ENCODE measurements at places on chromosomes 3 and 15.

GRCh38 chr3:194231929-194232832 is 96.2 kb downstream of the HES1 start:
- no peak for DNase-seq

DNA sequence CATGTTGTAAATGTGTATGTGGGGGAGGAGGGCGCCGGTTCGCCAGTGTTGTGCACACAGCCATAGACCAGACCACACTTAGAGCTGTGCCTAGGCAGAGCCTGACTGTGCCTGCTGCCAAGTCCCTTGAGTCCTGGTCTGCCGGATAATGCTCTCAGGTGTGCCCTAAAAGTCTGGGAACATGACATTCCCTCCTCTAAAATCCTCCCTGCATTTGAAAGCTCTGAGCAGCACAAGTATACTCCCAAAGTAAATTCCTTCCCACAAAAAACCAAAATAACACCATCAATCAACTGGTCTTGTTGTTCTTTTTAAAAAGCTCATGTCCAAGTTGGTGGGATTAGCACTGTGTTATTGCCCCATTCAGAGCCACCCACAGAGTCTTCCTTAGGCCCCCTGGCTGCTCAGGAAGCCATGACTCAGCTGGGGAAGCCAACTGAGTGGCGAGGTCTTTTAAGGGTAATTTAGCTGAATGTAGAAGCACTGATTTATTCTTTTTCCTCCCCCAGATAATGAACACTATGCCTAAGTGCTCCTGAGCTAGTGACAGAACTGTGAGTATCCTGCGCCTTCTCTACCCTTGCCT is 147.8 kb upstream of the MCTP2 start:
- DNase-seq, result no peak

- DNase-seq, result no peak
These were observed 240.2 kb upstream of the TPRG1 start for GRCh38 chr3:188931531-188931930.

DNA sequence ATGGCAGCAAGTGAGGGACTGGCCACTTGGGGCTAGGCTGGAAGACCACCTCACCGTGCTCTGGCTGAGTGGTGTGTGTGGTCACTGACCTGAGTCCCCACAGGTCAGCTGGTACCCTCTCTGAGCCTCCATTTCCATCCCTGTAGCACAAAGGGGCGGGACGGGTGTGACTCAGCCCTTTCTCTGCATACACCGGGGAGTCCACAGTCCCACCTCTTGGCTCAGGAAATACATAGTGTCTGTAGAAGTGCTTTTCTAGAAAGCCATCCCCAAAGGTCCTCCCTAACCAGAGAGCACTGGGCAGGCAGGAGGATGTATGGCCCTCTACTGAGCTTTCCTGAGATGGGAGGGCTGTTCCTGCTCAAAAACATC is 27.2 kb downstream of the WNT7A start:
- no peak for DNase-seq

GRCh38 chr15:64990168-64990470 is 405 bp upstream of the SPG21 start:
- no peak for DNase-seq

DNA sequence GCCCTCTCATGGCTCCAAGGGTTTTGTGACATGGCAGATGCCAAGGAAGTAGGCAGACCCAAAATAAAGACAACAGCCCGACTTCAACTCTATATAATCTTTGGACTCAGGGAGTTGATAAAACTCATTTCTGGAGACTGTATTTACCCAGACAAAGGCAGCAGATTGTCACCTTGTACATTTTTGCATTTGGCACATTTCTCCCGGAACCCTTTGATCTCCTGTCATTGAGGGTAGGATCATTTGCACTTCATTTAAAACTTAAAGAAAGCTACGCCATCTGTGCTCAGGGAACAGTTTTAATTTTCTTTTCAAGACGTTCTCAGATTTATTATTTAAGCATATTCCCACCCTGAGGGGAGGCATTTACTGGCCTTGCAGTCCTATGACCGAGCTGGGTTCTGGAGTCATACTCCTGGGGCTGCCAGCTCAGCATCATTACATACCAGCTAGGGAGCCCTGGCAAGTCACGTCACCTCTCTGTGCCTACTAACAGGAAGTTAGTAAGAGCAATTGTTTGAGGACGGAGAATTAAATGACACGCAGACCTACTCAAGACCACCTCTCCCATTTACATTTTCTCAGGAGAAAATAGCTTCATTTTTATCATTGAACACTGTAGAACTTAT is 5.9 kb downstream of the CDCP1 start:
- DNase-seq, result no peak

- DNase-seq, result no peak
These were observed 186.5 kb downstream of the FOXP1 start for GRCh38 chr3:71397046-71397445.

DNA sequence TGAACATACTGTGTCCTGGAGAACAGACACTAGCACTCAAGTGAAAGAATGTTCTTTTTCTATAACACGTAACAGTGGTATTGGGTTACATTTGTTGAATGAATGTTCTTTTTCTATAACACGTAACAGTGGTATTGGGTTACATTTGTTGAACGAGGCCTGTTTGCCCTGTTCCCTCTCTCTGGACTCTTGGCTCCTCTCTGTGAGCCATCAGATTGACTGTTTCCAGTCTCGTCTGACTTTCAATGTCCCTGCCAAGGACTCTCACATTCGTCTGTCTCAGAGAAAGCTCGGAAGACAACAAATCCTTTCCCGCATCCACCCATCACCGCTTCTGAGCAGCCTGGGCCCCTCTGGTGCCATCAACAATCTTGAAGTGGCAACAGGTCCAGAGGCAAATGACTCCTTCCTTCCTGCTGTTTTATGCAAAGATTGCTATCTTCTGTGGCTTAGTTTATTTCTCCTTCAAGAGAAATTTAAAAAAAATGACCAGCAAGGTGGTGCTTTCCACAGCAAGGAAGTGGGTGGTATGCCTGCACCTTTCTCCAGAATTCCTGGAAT is 8.0 kb downstream of the TMEM45A start:
- DNase-seq, result no peak

GRCh38 chr15:99437315-99438223 is 128.2 kb upstream of the MEF2A start:
- DNase-seq, result no peak

GRCh38 chr3:28835751-28836150 is 445.1 kb upstream of the RBMS3 start:
- peak; percentile 18 for DNase-seq

DNA sequence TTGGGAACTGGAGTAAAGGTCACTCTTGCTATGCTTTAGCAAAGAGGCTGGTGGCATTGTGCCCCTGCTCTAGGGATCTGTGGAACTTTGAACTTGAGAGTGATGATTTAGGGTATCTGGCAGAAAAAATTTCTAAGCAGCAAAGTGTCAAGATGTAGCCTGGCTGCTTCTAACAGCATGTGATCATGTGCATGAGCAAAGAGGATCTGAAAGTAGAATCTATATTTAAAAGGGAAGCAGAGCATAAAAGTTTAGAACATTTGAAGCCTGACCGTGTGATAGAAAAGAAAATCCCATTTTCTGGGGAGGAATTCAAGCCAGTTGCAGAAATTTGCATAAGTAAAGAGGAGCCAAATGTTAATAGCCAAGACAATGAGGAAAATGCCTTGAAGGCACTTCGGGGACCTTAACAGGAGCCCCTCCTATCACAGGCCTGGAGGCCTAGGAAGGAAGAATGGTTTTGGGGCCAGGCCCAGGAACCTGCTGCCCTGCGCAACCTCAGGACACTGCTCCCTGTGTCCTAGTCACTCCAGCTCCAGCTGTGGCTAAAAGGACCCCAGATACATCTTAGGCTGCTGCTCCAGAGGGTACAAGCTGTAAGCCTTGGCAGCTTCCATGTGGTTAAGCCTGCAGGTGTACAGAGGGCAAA is 212.2 kb upstream of the LINGO1 start:
- DNase-seq, result no peak

DNA sequence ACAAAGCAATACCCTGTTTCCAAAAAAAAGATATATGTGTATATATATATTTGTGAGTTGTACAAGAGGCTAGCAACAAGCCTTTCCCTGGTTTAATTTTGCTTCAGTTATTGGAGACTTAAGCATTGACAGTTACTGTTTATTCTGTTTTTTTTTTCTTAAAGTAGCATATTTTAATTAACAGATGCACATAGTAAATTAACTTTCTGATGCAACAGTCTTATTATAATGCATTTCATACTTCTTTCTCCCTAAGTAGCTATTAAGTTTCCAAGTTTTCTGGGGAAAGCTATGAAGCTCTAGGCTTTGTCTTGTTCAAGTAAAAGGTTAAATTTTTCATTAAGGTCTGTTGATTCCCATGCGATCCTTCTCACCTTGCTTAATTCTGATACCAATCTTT is 17.9 kb downstream of the PRKCI start:
- DNase-seq, result no peak

DNA sequence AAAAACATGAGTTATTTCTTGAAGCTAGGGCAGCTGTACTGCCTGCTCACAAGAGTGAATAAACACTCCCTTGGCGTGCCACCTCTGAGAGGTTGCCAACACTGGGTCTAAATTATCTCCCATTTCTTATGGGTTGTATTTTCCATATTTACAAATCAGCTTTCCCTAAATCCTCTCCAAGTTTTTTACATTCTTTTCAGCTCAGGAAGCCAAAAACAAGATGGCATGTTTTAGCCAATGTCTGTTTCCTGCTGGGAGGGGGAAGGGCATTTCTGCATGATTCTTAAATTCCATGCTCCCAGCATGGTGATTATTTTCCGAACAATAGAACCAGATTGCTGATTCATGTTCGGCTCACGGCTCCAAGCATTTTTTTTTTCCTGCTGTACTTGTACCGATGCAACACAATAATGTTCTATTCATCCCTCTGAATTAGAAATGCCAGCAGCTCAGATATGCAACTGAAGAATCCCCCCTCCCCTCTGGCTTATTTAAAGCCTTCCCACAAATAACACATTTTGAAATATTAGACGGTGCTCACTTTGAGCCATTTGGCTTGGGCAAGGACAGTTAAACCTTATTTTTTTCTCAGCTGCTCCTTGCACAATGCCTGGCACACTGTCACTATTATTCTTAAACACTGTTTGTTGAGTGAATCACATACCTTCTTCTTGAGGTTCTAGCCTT is 252.5 kb downstream of the THRB start:
- DNase-seq, result no peak

GRCh38 chr3:9149566-9149965 is 99.9 kb downstream of the SRGAP3 start:
- DNase-seq, result no peak

DNA sequence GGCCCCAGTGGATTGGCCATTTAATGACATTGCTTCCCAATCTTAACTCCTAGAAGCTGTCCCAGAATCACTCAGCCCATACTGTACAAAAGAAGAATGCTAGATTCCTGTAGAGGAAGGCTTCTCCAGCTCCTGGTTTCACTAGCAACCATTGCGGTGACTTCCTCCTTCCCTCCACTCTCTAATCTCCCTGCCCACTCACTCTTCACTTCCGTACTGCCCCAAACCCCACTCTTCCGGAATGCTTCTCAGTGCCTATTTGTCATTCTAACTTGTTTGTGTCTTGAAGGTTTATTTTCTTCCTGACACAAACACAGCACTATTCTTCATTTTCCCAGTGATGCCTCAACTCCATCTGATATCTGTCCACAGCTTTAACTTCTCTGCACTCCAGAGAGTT is 97.1 kb upstream of the SPATA16 start:
- DNase-seq, result no peak

- no peak for DNase-seq
These were observed 152.7 kb downstream of the CHSY1 start for GRCh38 chr15:101099183-101099582.

DNA sequence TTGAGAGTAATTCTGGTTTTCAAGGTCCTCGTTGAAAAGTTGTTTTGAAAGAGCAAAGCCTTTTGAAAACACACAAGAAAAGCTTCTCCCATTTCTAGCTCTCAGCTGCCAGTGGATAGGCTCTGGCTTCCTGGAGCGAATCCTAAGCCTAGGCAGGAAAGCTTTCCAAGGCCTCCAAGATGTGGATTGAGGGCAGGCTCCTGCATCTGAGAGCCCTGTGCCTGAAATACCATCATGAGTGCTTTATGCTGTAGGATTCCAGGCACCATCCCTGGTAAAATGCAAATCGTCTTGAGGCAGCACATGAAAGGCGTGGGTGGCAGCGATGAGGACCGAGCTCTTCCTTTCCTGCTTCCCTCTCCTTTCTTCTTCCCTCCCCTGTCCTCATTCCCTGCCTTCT is 60.7 kb upstream of the CORO2B start:
- DNase-seq, result peak; percentile 18

GRCh38 chr3:22632536-22632935 is 570.6 kb upstream of the UBE2E2 start:
- DNase-seq, result no peak

GRCh38 chr3:78277801-78278200 is 1237.9 kb downstream of the ROBO2 start:
- no peak for DNase-seq

DNA sequence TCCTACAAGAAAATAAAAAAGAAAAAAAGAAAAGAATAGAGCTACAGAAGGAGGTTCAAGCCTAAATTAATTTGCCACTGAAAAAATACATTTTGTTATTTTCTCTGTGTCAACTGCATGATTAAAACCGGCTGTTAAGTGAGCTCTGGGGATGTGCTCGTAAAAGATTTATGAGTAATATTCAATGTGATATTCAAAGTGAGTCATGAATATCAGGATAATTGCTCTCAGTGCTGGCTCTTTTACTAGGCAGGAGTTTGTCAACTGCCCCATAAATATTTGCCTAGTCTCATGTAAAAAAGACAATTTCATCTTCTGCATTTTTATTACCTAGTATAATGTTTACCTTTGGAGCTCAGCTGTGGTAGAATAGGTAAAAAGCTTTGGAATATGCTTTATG is 78.9 kb downstream of the CDIN1 start:
- no peak for DNase-seq

GRCh38 chr3:182357928-182358327 is 435.4 kb upstream of the ATP11B start:
- DNase-seq, result peak; percentile 80

DNA sequence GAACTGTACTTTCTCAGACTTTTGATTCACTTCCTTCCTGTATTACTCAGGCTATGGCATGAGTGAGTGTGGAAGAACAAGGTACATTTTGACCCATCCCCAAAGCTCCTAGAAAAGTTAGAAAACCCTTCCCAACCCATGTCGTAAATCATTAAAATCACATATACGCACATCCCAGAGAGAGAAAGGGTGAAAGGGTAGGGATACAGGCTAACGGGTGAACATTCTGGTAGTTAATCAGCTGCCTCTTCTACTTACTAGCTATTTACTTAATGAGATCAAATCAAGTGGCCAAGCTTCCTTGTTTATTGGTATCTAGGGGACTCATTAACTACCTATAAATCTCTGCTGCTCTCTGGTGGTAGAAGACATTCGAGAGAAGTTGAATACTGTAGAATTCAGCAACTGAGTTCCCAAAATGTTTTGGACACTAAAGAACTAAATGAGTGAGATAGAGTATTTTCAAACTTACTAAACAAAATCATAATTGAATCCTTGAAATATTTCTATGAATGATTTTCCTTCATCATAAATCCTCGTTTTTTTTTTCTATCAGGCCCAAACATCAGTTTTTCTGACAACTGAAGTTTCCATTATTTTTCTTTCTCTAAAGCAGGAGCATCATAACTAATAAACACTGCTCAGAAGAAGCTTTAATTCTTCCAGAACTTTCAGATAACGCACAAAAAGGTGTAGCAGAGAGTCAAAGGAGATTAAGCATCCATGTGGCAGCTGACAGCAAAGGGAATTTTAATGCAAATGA is 124.2 kb downstream of the IMPG2 start:
- DNase-seq, result no peak

GRCh38 chr15:100713163-100713867 is 110.9 kb downstream of the ASB7 start:
- DNase-seq, result no peak

All from ELF-1 (cell line).